Effector memory CD8-positive, alpha-beta T cell (primary cell): ENCODE measurements at places on chromosomes 13 and 19.

DNA sequence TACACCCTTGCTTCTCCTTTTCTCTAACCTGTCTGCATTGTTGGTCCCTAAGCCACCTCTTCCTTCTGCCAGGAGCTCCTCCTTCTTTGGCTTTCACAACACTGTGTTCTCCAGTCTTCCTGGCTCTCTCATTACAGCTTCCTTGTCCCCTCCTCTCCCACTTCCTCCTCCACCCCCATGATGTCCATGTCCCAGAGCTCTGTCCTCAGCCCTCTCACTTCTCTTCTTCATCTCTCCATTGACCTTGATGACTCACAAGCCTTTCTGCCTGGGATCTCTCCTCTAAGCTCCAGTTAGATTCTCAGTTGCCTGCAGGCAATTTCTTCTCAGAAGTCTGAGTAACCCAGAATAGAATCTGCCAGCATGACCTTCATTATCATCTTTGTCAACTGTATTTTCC is 100.3 kb upstream of the WASF3 start:
- H3K27me3 ChIP-seq = peaks cover 56% of the 10 kb centered on the region
- DNase-seq = no peak

DNA sequence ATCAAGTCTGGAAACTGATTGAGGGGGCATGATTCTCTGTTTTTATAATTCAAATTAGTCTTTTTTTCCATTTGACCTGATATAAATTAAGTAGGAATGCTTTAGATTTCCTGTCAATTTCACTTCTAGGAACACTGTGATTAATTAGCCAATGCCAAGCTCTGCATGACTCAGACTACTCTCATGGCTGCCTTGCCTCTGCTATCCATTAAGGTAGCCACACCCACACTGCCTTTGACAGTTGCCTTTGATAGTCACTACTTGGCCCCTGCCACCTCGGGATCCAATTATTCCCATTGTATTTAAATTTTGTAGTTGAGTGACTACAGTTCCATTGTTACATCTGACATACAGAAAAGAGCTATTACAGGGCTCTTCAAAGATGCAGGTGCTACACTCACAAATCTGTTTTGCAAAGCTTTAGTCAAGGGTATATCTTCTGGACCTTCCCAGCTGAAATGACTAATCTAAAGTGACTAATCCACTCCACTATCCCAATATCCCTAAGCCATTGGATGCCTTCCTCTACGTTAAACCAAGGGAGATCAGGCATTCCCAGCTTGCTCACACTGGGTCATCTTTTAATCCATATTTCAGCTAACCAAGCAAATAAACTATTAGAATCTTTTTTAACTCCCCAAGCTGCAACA is 1193.1 kb upstream of the MIR17HG start:
- no peak overlapping the region for H3K4me3 ChIP-seq
- no peaks in the 10 kb centered on the region for H3K27me3 ChIP-seq
- DNase-seq = no peak
- no peak overlapping the region for H3K27ac ChIP-seq
- H3K4me1 ChIP-seq = no peaks in the 10 kb centered on the region

- H3K27me3 ChIP-seq = no peaks in the 10 kb centered on the region
- peaks cover 2% of the 10 kb centered on the region for H3K4me1 ChIP-seq
- peak overlapping the region; percentile 76 for H3K27ac ChIP-seq
- no peak overlapping the region for H3K4me3 ChIP-seq
Measured at GRCh38 chr19:16125737-16126495, 14.2 kb downstream of the RAB8A start.

DNA sequence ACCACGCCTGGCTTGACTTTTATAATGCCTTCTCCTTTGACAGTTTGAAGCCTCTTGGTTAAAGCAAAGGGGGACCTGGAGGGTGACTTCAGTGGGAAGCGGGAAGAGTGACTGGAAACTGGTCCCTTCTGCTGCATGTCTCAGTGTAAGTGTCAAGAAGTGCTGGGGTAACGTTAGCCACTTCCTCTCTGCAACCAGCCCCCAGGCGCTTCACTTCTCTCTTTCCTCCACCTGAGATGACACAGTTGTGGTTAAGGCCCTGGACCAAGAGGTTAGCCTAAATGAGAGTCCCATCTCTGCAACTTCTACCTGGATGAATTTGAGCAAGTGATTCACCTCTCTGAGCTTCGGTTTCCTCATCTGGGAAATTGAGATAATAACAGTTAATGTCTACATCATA is 16.3 kb downstream of the LEUTX start:
- H3K27me3 ChIP-seq = peaks cover 7% of the 10 kb centered on the region
- no peak for DNase-seq
- H3K4me1 ChIP-seq = peaks cover 5% of the 10 kb centered on the region
- H3K4me3 ChIP-seq = peak overlapping the region; percentile 21
- no peaks in the 10 kb centered on the region for H3K36me3 ChIP-seq

- H3K27me3 ChIP-seq = no peaks in the 10 kb centered on the region
- H3K27ac ChIP-seq = peak overlapping the region; percentile 3
- no peak for DNase-seq
- peaks cover 16% of the 10 kb centered on the region for H3K4me1 ChIP-seq
- no peak overlapping the region for H3K4me3 ChIP-seq
Measured at GRCh38 chr13:73782450-73783449, 351.5 kb downstream of the KLF12 start.

- H3K27me3 ChIP-seq = peaks cover 35% of the 10 kb centered on the region
- H3K36me3 ChIP-seq = no peaks in the 10 kb centered on the region
- no peak overlapping the region for H3K4me3 ChIP-seq
- H3K27ac ChIP-seq = no peak overlapping the region
- no peaks in the 10 kb centered on the region for H3K4me1 ChIP-seq
- no peak for DNase-seq
Measured at GRCh38 chr13:98239162-98240076, 62.4 kb upstream of the RNF113B start.

DNA sequence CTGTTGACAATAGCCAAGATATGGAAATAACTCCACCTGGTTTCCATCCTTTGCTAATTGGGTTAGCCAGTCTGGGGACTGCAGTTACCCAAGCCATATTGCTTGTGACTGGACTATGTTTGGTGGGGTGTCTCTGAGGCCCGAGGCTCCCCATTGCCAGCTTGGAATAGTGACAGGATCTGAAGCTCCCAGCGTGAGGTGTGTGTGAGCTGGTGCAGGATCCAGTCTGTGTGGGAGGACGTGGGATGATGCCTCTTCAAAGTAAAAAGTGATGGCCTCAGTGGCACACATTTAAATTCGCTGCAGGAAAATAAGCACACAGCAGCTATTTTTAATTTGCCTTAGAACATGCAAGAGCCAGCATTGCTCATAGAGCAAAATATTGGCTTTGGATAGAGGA is 75.0 kb downstream of the TEX26 start:
- no peak overlapping the region for H3K4me3 ChIP-seq
- DNase-seq = no peak
- peaks cover 4% of the 10 kb centered on the region for H3K4me1 ChIP-seq
- H3K36me3 ChIP-seq = no peaks in the 10 kb centered on the region

- H3K4me1 ChIP-seq = no peaks in the 10 kb centered on the region
- no peak for DNase-seq
- H3K4me3 ChIP-seq = no peak overlapping the region
- H3K36me3 ChIP-seq = peaks cover 3% of the 10 kb centered on the region
- no peak overlapping the region for H3K27ac ChIP-seq
Measured at GRCh38 chr13:75302071-75302698, 179.8 kb downstream of the TBC1D4 start.

DNA sequence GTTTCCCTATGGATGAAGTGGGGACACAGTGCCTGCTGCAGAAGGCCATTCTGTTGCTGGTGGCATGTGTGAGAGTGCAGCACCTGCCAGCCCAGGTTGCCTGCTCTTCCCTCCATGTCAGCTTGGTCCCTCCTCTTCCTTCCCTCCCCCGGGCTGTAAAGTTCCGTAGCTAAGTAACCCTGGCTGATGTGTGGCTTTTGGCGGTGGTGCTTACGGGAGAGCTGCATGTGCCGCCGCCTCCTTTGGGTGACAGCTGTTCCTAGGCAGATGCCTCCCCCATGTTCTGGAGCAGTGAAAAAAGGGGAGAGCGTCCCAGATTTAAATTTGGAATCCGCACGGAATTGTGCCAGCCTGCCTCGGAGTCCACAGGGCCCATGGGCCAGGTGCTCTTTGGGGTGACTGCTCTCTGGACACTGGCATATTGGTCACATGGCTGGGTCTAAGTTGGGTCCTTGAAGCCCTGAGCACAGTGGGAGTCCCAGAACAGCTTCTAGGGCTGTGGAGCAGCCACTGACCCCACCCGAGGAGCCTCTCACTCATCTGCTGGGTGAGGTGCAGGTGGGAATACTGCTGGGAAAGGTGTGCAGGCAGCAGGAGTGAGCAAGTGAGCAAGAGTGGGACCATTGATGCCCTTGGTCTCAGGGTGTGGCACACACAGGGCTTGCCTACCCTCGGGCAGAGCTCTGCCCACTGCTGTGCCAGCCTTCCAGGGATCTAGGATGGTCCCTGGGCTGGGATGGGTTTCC is 33.1 kb upstream of the ZNF536 start:
- no peak for DNase-seq
- H3K27ac ChIP-seq = no peak overlapping the region

GRCh38 chr13:108083056-108083455 is 132.3 kb downstream of the LIG4 start:
- no peak overlapping the region for H3K4me3 ChIP-seq
- no peaks in the 10 kb centered on the region for H3K4me1 ChIP-seq
- no peak for DNase-seq
- H3K36me3 ChIP-seq = no peaks in the 10 kb centered on the region
- H3K27ac ChIP-seq = no peak overlapping the region
- no peaks in the 10 kb centered on the region for H3K27me3 ChIP-seq

- no peaks in the 10 kb centered on the region for H3K36me3 ChIP-seq
- peaks cover 59% of the 10 kb centered on the region for H3K27me3 ChIP-seq
- no peaks in the 10 kb centered on the region for H3K4me1 ChIP-seq
- no peak for DNase-seq
- H3K27ac ChIP-seq = no peak overlapping the region
Measured at GRCh38 chr13:97889803-97890202, 63.7 kb upstream of the IPO5 start.

DNA sequence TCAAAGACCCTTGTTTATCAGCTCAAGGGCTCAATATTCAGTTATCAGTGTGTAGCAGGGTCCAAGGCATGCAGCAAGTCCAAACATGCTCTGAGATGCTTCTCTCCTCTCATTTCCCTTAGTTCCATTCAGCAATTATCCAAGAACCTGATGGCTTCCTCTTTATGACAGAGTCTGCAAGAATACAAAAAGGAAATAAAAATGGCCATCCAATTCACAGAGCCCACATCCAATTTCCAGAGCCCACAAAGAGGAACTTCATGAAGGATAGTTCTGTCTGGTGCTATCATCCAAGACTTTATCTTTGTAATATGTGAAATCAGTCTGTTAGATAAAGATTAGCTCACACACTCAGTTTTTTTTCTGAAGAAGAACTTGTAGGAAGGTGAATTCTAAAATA is 217.2 kb downstream of the LACC1 start:
- no peak overlapping the region for H3K4me3 ChIP-seq
- DNase-seq = no peak
- no peaks in the 10 kb centered on the region for H3K36me3 ChIP-seq
- no peak overlapping the region for H3K27ac ChIP-seq

DNA sequence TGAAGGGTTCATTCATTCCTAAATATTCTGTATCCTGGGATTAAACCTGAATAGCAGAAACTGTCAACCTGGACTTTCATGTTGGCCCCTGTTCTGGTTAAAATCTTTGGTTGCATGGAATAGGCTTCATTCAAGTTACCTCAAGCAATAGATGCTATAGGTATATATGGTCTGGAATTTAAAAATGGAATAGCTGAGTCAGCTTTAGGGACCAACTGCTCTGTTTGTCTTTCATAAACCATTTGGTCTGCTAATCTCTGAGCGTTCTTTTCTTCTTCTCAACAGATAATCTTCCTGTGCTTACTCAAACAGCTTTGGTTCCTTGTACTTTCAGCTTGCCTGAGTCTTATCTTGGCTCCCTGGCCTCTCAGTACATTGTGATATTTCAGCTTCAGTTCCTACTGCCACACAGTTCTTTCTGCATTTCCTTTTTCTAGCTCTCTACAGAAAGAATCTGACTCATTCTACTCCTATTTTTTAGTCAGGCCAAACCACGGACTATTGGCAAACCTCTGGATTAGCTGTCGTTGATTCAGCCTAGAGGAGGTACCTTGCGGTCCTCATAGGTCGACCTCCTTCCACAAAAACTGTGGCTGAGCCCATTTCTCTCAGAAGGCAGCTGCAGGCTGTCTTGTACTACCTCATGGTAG is 35.9 kb upstream of the MAB21L1 start:
- no peaks in the 10 kb centered on the region for H3K27me3 ChIP-seq
- no peak for DNase-seq
- no peak overlapping the region for H3K27ac ChIP-seq
- no peaks in the 10 kb centered on the region for H3K4me1 ChIP-seq
- no peaks in the 10 kb centered on the region for H3K36me3 ChIP-seq
- H3K4me3 ChIP-seq = no peak overlapping the region

DNA sequence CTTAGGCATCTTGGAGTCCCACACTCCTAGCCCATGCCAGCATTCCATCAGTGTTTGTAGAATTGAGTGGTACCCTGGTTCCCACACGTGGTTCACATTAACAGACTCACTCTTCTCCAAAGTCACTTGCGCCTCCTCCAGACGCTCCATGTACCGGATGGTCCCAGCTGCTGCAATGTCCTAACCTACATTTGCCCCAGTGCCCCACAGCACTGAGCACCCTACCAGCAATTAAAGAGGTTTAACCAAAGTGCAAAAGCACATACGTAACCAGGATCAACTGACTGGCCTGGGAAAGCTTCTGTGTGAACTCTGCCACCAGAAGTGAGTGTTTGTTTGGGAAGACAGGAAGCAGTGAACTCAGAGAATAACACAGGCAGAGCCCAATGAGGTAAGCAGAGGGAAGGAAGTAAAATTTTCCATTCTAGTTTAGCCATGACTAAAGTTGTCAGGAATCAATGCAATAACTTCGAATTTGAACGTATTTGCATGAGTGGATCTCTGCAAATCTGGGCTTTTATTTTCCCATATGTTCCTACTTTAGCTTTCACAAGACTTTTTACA is 7.3 kb upstream of the MEDAG start:
- no peak for DNase-seq
- peaks cover 61% of the 10 kb centered on the region for H3K27me3 ChIP-seq
- H3K27ac ChIP-seq = no peak overlapping the region
- no peak overlapping the region for H3K4me3 ChIP-seq
- no peaks in the 10 kb centered on the region for H3K4me1 ChIP-seq

DNA sequence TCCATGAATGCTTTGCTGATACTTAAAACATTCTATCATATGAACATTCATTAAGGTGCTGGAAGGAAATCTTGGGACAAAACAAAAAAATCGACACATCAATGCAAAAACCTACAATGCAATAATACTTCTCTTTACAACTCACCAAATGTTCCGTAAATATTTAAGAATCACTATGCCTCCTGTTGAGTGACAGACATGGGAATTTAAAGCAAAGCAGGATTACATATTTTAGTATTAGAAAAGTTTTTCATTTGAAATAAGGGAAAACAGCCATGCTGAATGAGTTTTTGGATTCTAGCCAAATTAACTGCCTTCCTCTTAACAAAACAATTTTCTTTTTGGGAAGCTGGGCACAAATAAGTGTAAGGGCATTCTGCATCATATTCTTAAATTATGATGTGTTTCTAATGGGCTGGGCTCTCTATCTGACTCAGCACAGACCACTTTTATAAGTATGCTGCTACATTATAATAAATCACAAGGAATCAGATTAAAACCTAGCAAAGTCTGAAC is 93.7 kb downstream of the RBM26 start:
- H3K4me3 ChIP-seq = no peak overlapping the region
- H3K4me1 ChIP-seq = no peaks in the 10 kb centered on the region
- no peaks in the 10 kb centered on the region for H3K27me3 ChIP-seq
- no peak for DNase-seq

- no peak for DNase-seq
- H3K27me3 ChIP-seq = no peaks in the 10 kb centered on the region
- peak overlapping the region; percentile 57 for H3K27ac ChIP-seq
Measured at GRCh38 chr13:110681868-110682550, 23.9 kb downstream of the CARS2 start.
